NCI-H2171 treated with DMSO at 0.1 percent for 48 hours (cell line): ENCODE measurements at places on chromosomes 2 and 18.

DNA sequence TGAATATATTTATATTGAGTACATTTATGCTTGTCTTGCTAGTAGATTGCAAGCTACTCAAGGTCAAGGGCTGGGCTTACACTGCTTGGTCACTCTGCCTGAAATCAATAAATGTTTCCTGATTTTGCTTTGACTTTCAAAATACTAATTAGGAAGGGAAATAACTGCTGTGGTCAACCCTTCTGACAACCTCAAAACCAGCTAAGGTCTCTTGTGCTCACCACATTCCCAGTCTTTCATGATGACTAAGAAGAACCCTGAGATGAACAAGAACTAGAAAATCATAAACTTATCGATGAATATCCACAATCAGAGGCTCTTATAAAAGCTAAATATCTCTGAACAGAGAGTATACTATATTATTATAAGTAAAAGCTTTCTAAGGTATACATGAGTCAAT, 33.3 kb downstream of the ABCB11 start:
- DNase-seq: no peak

- no peak for DNase-seq
These were observed 44.3 kb downstream of the MYCN start for GRCh38 chr2:15984368-15985255.

- DNase-seq: no peak
These were observed 1167.5 kb upstream of the ACVR2A start for GRCh38 chr2:146677280-146677679.

GRCh38 chr2:16093639-16094529, 153.5 kb downstream of the MYCN start:
- no peak for DNase-seq

DNA sequence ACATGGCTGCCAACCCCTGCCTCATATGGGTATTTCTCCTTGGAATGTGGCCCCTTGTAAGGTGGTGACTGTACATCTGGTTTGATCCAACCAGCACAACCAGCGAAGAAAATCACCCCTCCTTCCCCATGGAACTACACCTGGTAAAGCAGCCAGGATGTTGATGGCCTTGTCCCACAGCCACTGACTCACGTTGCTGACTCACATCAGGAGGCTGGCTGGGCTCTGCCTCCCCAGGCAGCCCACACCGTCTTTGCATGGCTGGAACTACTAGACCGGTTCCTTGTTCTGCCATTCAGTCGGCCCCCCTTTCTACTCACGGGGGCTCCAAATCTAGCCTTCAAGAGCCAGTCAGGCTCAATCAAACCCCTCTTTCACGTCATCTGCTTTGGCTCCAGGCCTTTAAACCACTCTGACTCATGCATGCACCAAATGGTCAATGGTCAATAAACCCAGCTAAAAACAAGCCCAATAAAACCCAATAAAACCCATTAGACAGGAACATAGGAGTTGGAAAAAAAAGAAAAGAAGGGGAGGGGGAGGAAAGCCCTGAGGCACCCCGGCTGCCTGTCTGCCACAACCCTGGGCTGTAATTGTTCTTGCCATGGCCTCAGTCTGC, 114.8 kb downstream of the PLB1 start:
- no peak for DNase-seq

- DNase-seq: no peak
These were observed 29.9 kb downstream of the PTPN18 start for GRCh38 chr2:130385709-130386108.

GRCh38 chr2:28979576-28980366, 1.3 kb upstream of the TOGARAM2 start:
- peak; percentile 77 for DNase-seq

GRCh38 chr2:65529419-65529818, 97.0 kb upstream of the SPRED2 start:
- no peak for DNase-seq

- peak; percentile 60 for DNase-seq
These were observed 41.0 kb downstream of the MYO3B start for GRCh38 chr2:170218931-170219330.

DNA sequence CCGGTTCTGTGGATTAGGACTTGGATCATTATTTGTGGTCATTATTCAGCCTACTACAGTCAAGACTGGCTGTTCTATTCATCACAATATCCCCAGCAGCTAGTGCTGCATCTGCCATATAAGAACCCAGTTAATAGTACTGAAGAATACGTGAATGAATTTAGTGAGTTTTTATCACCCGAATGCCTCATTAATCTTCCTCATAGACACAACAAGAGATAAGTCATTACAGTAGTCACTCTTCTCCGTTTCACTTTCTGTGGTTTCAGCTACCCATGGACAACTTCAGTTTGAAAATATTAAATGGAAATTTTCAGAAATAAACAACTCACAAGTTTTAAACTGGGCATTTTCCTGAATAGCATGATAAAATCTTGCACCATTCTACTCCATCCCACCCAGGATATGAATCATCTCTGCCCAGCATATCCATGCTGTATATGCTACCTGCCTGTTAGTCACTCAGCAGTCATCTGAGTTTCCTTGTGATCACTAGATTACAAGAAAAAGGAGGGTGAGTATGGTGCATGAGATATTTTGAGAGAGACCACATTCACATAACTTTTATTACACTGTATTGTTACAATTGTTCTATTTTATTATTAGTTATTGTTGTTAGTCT, 363.7 kb upstream of the CHAC2 start:
- DNase-seq: no peak

- no peak for DNase-seq
These were observed 1157.4 kb downstream of the RPIA start for GRCh38 chr2:89848763-89849368.

DNA sequence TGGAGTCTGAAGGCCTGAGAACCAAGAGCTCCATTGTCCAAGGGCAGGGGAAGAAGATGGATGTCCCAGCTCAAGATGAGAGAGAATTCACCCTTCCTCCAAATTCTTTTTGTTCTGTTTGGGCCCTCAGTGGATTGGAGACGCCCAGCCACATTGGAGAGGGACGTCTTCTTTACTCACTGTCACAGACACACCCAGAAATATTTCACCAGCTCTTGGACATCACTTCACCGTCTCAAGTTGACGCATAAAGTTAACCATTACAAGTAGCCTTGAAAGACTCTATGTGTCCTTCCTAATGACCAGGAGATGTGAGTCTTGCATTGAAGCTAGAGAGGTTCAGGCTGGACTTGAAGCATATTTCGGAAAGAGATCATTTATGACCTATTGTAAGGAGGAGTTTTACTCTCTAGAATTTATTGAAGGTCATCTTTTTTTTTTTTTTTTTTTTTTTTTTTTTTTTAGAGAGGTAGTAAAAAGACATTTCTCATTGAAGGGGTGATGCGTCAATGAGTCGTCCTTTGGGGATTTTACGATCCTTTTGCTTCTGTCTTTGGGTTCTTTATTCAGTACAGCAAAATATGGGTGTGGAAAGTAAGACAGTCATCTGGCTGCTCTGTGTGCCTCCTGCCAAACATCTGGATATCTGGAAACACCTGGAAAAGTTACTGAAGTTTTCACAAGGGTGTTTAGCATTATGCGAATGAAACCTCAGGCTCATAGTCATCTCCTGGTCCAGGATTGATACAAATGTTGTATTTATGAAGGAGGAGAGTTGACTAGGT, 118.1 kb downstream of the PRPF40A start:
- DNase-seq: no peak

- peak; percentile 65 for DNase-seq
These were observed 7.0 kb downstream of the CTIF start for GRCh38 chr18:48545757-48546321.

GRCh38 chr2:109448946-109449788, 164.6 kb downstream of the SEPTIN10 start:
- peak; percentile 56 for DNase-seq
